ENCODE measurements at places on chromosomes 3 and 15.

GRCh38 chr15:98565566-98565965, 82.8 kb upstream of the IGF1R start:
- no peak for DNase-seq

DNA sequence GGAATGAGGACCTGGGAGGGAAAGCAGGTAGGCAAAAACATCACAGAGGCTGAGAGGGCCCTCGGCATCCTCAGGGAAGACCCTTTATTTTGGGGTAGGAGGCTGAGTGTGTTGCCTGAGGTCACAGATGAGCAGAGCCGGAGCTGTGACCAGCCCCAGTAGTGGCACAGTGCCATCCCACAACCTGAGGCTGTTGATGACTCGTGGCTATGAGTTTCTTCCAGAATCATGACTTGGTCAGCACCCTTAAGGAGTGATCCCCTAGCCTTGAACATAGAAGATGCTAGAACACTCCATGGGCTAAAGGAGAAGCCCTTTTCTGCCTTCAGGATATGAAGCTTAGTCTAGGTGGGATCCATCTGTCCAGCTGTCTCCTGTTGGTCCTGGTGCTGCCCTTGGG, 19.5 kb upstream of the CXCR6 start:
- no peak for DNase-seq

DNA sequence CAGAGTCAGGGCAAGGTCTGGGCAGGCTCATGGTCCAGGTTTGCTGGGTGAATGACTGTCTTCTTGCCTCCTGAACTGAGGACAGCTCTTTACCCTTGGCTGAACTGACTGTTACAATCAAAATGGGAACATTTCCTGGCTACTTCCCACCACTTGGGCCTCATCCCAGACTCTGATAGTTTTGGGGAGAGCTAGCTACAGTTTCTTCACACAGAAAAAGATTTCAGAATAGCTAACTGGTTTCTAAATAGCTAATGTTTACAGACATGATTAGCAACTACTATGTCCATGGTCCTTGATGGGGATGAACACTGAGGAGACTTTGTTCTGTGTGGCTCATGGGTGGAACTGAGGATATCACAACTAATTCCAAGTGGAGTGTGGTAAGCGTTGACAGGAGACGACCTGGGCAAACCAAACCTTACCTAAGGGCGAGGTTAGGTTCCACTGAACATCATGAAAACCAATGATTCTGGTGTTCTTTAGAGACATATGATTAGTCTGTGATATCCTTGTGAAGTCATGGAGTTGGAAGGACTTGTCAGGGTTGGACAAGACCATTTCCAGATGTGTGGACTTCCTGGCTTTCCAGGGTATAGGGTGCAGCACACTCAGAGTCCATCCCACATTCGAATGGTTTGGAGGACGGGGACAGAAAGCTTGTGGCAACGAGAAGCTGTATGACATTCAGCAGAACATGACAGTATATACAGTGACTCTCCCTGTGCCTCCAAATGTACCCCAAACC, 7.3 kb downstream of the ALPK3 start:
- no peak for DNase-seq

- no peak for DNase-seq
These were observed 1.9 kb downstream of the IVD start for GRCh38 chr15:40407330-40407990.

GRCh38 chr15:99264125-99264524, 12.8 kb downstream of the LRRC28 start:
- no peak for DNase-seq

DNA sequence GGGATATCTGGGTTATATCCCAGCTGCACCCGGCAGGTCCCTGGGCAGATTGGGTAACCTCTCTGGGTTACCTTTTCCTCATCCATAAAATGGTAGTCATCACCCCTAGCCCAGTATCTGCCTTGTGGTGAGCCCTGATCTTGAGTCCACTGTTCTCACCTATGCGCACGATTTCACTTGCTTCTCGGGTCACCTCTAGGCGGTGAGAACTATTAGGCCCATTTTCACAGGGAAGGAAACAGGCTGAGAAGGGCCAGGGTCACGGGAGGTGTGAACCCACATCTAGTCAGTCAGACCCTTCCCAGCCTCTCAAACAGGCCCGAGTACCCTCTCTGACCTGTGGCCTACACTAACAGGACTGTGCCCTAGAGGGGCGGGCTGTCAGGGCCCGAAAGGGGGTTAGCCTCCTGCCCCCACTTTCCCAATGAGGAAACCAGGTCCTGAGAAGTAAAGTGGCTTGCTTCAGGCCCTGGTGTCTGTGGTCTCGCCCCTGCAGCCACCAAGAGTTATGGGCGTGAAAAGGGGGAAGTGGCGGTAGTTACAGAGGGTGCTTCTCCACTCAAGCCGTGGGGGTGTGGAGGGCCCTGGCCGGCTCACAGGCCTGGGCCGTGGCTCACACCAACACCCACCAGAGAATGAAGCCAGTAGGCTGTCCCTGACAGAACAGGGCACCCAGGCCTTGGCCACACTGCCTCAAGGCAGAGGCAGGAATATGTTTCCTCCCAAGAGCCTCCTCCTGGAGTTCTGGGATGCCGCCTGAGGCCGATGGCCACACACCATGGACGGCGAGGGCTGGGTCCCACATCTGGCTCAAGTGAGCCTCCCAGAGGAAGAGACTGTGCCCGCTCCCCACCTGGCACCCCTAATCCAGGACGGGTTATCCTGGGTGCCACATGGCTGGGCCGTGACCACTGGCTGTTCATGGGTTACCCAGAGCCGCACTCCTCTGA, 19.5 kb downstream of the PSTPIP1 start:
- DNase-seq, result no peak

- DNase-seq, result no peak
These were observed 470.9 kb downstream of the LPP start for GRCh38 chr3:188624828-188625227.

- DNase-seq, result no peak
These were observed 39.9 kb downstream of the PYDC2 start for GRCh38 chr3:191500892-191501291.

DNA sequence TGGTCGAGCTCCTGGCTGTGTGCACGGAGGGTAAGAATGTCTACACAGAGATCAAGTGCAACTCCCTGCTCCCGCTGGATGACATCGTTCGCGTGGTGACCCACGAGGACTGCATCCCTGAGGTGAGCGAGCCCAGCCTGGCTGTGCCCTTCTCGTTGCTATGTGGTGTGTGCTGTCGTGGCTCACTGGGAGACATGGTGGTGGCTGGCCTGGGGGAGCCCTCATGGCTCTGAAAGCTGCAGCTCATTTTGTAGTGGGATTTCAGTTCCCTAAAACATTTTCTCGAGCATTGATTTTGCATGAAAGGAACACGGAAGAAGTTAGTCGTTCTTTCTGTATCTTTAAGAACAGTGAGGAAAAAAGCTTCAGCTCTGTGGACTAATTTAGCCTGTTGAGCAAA, 200.5 kb downstream of the ITPR1 start:
- DNase-seq, result no peak

DNA sequence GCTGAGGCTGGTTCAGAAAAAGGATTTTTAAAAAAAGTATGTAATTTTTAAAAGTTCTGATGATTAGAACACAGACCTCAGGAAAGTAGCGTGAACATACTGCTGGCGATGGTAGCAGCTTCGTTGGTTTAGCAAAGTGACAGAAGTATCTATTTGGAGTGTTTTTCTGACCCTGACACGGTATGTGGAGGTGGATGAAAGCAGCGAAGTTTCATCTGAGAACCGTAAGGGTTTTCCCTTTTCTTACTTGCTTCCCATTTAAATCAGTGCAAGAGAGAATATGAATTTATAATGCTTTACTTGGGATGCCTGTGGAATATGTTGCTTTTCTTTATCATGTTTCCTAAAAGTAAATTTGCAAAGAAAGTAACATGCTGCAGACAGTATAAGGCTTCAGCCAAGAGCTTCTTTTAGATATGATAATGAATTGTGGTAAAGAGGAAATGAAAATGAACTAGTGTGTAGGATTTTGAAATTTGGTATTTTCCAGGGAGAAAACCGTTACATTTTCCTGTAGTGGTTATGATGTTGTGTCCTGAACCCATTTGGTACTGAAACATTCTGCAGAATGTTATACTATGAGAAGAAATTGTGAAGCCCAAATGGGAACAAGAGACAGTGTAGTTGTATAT, 3.9 kb downstream of the CHST2 start:
- no peak for DNase-seq

GRCh38 chr15:51494411-51495314, 127.9 kb downstream of the DMXL2 start:
- no peak for DNase-seq

DNA sequence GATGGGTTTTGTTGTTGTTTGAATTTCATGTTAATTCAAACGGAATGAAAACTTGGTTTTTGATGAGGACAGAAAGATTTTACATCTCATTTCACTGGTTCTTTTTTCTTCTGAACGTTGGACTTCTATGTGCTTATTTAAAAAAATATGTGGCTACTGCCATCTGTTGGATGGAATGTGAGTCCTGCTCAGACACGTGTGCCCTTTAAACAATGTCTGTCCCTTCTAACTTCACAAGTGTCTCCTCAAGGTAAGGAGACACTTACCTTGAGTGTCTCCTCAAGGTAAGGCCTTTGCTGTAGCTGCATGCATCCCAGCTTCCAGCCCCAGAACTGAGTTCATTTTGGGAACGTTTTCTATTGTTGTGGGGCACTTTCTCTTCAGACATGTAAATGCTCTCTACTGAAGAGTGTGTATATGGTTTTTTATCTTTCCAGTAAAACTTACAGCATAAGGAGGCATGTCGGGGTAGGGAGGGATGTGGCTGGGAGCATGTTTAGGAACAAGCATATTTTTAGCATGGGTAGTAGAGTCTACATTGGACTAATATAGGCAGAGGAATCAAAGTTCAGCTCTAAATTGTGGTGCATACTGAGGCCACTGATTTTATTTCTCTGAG, 63.1 kb upstream of the UBE3A start:
- DNase-seq, result peak; percentile 2

GRCh38 chr15:67083135-67083762, 17.8 kb downstream of the SMAD3 start:
- no peak for DNase-seq

GRCh38 chr15:57827021-57827420, 120.5 kb downstream of the POLR2M start:
- no peak for DNase-seq

- no peak for DNase-seq
These were observed 109.5 kb downstream of the AKAP13 start for GRCh38 chr15:85489773-85490493.

DNA sequence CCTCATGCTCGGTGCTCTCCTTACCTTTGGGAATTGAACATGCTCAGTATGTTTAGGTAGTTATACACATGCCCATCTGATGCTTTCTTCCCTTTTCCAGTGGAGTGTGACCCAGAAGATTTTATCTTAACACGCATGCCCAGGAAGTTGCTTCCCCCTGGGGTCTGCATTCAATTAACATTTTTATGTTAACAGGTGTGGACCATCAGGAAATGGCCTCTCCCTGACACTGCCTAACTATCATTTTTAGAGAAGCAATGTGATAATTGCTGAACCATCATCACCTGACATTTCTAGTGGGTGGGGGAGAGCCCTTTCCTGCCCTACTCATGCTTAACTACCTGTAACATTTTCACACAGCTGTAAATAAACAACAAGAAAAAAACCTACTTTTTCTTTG, 55.1 kb upstream of the TGFBR2 start:
- no peak for DNase-seq

GRCh38 chr3:136330900-136331299, 80.8 kb downstream of the PCCB start:
- DNase-seq, result no peak

DNA sequence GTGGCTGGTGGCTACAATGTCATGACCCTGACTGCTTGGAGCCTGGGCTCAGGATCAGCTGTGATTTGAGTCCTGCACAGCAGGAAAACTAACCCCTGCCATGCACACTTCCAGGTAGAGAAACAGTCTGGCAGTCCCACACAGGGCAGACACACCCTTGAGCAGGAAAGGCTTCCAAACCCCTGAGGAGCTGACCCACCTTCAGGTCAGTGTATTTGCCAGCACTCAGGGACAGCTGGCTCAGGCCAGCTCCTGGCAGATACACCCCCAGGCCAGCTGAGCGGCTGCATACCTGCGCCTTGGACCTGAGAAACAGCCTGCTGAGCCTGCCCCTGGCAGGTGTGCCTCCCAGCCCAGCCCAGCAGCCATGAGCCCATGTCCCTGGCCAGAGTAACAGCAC, 22.2 kb upstream of the CDAN1 start:
- no peak for DNase-seq

- DNase-seq, result no peak
These were observed 33.8 kb downstream of the REC114 start for GRCh38 chr15:73476704-73477216.

DNA sequence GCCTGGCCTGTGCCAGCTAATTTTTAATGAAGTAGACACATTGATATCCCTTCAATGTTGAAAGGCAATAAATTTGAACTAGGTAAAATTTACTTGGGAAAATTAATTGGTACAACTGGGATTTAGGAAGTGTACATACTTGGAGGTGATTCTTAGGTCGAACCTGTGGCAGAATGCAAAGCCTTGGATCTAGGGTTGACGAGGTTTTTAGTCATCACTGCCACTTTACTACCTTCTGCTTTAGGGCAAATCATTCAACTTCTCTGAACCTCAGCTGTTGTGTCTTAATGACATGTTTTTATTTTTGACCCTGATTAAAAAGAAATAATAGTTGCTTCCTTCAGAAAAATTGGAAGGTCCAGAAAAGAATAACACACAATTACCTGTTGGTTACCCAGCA, 2.5 kb downstream of the APPL1 start:
- no peak for DNase-seq

DNA sequence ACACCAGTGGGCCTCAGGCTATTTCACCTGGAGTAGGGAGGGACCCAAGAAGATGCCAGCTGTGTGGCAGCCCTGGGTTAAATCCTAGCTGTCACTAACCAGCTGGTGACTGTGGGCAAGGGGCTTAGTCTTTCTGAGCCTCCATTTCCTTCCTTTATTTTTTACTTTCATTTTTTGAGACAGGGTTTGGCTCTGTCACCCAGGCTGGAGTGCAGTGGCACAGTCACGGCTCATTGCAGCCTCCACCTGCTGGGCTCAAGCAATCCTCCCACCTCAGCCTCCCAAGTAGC, 108.0 kb upstream of the SMAD3 start:
- no peak for DNase-seq

DNA sequence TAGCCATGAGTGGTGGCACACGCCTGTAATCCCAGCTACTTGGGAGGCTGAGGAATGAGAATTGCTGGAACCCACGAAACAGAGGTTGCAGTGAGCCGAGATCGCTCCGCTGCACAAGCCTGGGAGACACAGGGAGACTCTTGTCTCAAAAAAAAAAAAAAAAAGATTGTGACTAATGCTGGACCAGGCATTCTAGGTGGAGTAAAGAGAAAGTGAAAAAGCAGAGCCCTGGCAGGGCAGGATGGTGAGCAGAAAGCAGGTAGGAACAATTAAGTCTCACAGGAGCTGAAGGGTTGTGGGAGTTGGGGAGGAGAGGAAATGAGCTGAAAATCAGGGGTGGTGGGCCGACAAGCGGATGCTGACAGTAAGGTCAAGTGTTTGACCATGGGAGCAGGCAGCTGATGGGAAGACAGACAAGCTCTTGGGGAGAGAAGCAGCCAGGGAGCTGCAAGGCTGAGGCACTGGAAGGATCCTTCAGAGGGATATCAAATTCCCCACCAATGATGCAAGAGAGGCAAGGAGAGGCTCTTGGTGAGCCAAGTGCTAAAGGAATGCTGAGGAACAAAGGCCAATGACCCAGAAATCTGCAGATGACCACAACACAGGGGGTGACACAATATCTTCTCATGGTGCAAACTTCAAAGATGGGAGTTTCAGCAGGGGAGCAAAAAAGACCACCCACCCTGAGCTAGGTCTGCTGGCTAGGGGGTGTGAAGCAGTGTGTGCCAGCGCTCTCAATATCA, 251.1 kb downstream of the ULK4 start:
- no peak for DNase-seq

GRCh38 chr3:65381496-65382010, 657.2 kb downstream of the MAGI1 start:
- DNase-seq, result no peak
